ENCODE measurements at places on chromosomes 13 and 19. TPM values are rescaled to one million over a fixed set of nuclear protein-coding genes. Genes with fewer than 3 reads are reported as not detected.
A peak's percentile ranks its signal among the peaks of the same experiment; 100 is the strongest.

DNA sequence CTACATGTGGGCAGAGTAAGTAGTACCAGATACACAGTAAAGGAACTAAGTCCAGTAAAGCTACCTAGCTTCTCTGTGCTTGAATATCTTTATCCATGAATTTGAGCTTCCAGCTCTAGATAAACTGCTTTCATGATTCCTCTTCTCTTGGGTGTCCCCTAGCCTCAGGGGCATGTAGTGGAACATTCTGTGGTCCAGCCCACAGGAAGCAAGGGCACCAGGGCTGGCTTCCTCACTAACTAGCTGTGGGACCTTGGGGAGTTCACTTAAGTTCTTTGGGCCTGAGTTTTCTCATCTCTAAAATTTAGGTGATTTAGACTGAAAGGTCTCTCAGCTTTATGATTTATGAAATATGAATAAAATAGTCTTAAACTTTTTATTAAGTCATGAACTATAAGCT is 185.7 kb downstream of the KATNAL1 start:
- no peaks in the 10 kb centered on the region for H3K36me3 ChIP-seq
- no peak overlapping the region for H3K4me3 ChIP-seq
- H3K4me1 ChIP-seq, result peaks cover 6% of the 10 kb centered on the region
- H3K27ac ChIP-seq, result no peak overlapping the region

DNA sequence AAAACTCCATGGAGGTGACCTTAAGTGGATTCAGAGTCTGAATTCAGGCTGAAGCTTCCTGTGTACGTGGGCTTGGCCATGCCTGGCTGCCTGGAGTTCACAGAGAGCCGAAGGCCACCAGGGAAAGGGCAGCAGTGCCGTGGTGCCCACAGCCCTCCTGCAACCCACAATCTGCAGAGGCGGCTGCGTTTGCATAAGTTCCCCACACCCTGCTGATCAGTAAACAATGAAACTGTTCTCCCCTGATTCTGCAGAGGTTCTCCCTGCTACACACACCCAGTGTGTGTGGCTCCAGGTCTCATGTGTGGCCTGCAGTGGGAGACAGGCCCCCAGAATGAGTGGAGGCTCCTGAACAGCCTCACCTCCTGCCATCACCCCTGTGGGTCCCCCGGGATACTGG is 126.9 kb upstream of the SLC7A1 start:
- DNase-seq, result no peak
- H3K27ac ChIP-seq, result no peak overlapping the region
- H3K4me3 ChIP-seq, result no peak overlapping the region
- no peaks in the 10 kb centered on the region for H3K4me1 ChIP-seq

The SMIM24 gene
- 11.4 TPM for total RNA-seq

The EBI3 gene
- total RNA-seq, result 0.99 TPM

GRCh38 chr19:51796195-51796679 is 1.3 kb downstream of the FPR3 start:
- no peaks in the 10 kb centered on the region for H3K36me3 ChIP-seq
- H3K4me3 ChIP-seq, result no peak overlapping the region
- no peaks in the 10 kb centered on the region for H3K4me1 ChIP-seq
- H3K27me3 ChIP-seq, result no peaks in the 10 kb centered on the region

DNA sequence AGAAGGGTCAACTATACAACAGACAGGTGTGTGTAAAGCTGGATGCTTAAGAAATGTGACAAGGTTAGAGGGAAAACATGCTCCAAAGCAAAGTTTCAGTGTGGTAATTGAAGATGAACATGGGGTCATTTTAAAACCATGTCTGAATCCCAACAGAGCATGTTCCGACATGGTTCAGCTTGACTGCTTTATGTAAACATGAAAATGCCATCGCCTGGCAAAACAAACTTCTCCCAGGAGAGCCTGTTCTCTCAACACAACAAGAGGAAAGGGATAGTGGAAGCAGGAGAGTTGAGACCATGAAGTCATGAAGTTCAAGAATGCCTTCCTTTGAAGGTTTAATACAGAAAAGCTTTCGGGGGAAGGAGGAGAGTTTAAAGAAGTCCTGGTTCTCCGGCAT is 85.8 kb downstream of the EPSTI1 start:
- H3K27me3 ChIP-seq, result no peaks in the 10 kb centered on the region
- H3K36me3 ChIP-seq, result no peaks in the 10 kb centered on the region
- no peak overlapping the region for H3K27ac ChIP-seq
- no peak overlapping the region for H3K4me3 ChIP-seq
- DNase-seq, result no peak
- no peaks in the 10 kb centered on the region for H3K4me1 ChIP-seq

DNA sequence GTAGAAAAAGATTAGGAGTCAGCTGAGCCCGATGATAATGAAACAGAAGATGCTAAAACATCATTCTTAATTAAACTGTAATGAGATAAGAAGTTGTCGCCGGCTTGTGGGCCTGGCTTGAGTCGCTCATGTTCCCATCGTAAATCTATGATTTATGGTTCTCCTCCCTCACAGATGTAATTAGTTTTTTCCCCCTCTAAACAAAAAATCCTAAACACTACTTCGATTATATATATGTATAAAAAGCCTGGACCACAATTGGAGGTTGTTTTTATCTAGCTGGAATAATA is 151.3 kb downstream of the PTPRS start:
- H3K4me3 ChIP-seq, result no peak overlapping the region
- no peaks in the 10 kb centered on the region for H3K4me1 ChIP-seq
- no peaks in the 10 kb centered on the region for H3K36me3 ChIP-seq
- no peak for DNase-seq
- H3K27ac ChIP-seq, result no peak overlapping the region

DNA sequence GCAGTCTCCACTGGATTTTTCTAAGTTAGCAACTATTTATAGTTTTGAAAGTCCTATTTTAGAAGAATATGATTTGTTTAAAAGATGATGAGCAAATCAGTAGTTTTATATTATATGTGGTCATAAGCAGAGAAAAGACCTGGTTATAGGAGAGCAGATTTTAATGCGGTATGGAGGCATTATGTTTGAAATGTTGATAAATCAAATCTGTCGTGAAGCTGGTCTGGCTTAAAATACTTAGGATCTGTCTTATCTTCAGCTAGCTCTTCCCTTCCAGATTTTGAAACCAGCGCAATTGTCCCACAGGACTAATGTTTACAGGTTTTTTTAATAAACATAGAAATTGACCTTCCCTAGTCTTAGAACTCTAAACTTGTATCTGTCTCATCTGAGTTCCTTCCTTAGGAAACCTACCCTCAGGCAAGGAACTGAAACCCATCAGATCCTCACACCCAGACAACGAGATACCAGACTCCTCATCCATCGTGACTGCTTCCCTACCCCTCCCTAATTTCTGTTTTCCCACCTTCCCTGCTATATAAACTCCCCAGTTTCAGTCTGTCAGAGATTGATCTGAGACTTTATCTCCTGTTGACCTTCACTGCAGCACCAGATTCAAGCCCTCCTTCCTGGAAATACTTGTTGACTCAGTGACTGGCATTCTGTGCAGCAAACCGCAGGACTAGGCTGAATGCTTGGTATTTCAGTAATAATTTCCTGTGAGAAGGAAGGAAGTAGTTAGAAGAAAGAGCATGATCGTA is 37.8 kb upstream of the CXCL17 start:
- H3K27me3 ChIP-seq, result no peaks in the 10 kb centered on the region
- H3K27ac ChIP-seq, result peak overlapping the region; percentile 28
- DNase-seq, result peak; percentile 26
- H3K36me3 ChIP-seq, result no peaks in the 10 kb centered on the region
- no peak overlapping the region for H3K4me3 ChIP-seq

The CLIP3 gene
- total RNA-seq, result 3.3 TPM

The LINGO3 gene
- total RNA-seq, result not detected

Measured in body of pancreas (tissue), 4 donors.